NCI-H526 treated with DMSO at 0.1 percent for 48 hours (cell line): ENCODE measurements at places on chromosomes 3 and 15.

GRCh38 chr3:139906418-139906817 lies 28.6 kb upstream of the CLSTN2 start:
- no peak for DNase-seq

- DNase-seq, result peak; percentile 60
These were observed 6.5 kb upstream of the TBC1D23 start for GRCh38 chr3:100254168-100254777.

- DNase-seq, result peak; percentile 64
These were observed 1.1 kb downstream of the TFDP2 start for GRCh38 chr3:142148044-142148791.

DNA sequence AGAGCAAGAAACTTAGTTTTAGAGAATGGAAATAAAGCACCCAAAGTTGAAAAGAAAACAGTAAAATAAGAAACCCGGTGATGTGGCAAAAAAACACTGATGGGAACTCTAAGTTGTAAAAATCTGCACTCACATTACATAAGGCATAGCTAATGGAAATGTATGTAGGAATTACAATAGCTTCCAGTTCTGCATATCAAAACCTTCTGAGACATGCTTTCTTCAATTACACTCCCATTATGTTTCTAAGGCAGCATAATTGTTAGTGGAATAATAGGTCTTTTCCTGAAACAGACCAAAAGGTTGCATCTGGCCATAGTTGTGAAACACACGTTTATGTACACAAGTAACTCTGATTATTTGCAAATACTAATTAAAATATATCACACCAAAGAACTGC lies 41.4 kb downstream of the SLC30A4 start:
- no peak for DNase-seq

DNA sequence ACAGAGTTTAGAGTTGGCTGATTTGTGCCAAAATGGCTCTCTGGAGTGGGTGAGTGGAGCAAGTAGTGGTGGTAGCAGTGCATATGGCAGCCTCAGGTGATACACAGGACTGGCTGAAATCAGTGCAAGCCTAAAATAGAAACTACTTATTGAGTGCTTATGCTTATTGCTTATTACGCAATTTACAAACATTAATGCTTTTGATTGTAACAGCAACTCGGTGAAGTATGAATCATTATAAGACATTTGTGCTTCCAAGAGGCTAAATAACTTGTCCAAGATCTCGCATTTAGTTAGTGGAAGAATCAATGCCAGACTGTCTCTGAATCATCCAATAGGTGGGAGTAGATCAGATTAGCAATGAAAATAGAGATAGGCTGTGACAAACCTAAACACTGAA lies 353.8 kb downstream of the NAALADL2 start:
- no peak for DNase-seq

GRCh38 chr3:172982736-172983364 lies 158.2 kb downstream of the SPATA16 start:
- no peak for DNase-seq

GRCh38 chr3:152121270-152121636 lies 147.5 kb upstream of the MBNL1 start:
- DNase-seq, result no peak
